AG20443 (cell line): ENCODE measurements at places on chromosomes 7 and 10.
A peak's percentile ranks its signal among the peaks of the same experiment; 100 is the strongest.

GRCh38 chr10:28595613-28596012 is 62.7 kb downstream of the WAC start:
- peak; percentile 35 for DNase-seq

- peak; percentile 88 for DNase-seq
Observed at GRCh38 chr10:103618575-103619423, 125.3 kb downstream of the NEURL1 start.

DNA sequence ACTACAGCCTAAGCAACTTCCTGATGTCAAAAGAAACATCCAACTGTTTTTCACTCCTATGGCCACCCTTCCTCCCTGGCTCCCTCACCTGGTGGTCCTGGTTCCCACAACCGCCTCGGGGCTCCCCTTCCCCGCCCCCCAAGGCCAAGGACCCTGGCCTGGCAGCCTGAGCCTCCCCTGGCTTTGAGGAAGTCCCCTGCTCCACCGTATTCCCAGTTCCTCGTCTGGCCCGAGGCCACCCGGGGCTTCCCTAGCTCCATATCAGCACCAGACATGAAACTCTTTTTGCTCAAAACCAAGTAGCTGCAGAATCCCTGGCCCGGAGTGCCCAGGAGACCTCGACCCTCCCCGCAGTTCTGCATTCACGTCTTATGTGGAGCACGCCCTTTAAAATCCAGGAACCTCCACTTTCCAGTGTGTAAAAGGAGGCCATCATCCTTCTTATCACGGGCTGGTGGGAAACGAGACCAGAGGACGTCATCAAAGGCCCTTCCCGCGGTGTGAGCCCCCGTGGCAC is 82.9 kb downstream of the PRKAG2 start:
- no peak for DNase-seq

DNA sequence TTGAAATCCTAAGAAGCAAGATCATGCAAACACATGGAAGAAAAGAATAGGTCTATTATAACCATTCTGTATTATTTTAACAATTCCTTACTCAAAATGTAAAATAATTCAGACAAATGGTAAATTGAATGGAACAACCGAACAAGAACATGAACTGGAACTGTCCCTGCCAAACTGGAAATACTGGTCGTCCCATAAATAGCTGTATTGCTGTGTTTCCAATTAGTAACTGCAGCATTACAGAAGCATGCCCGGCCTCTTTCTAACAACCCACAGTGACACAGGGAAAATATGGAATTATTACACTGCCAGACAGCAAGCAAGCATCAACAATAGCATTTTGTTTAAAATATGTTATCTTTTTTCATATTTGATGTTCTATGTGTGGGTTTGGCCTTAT is 1138.5 kb upstream of the PHF14 start:
- DNase-seq: no peak

DNA sequence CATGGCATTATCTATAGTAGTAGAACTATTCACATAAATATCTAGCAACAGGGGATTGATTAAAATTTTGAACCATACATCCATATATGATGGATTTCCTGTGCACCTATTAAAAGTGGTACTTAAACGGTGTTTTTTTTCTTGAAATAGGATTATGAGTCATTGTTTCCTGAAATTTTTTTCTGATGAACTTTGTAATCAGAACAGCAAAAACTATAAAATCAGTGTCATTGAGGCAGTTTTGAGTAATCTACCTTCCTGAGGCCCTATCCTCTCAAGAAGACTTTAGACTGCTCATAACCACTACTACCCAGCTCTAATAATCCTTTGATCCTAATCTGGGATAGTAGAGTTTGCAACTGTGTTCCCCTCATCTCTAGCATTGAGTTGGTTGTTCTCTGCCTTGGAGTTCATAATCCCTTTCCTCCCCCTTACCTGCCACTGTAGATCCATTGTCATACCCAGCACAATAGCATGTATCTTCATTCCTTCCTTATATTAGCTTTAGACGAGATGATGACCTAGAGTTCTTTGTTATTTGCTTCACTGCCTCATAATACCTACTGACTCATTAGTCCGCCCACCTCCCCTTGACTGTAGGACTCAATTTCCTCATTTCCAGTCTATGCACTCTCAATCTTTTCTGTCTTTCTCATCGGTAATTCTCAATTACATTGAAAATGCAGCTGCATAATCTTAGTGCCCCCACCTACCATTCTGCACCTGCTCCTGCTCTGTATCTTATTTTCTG is 133.4 kb downstream of the LRRC4 start:
- no peak for DNase-seq

GRCh38 chr10:47136866-47137265 is 163.1 kb upstream of the GDF10 start:
- peak; percentile 53 for DNase-seq

GRCh38 chr10:114408112-114408967 is 4.0 kb upstream of the AFAP1L2 start:
- DNase-seq: no peak

DNA sequence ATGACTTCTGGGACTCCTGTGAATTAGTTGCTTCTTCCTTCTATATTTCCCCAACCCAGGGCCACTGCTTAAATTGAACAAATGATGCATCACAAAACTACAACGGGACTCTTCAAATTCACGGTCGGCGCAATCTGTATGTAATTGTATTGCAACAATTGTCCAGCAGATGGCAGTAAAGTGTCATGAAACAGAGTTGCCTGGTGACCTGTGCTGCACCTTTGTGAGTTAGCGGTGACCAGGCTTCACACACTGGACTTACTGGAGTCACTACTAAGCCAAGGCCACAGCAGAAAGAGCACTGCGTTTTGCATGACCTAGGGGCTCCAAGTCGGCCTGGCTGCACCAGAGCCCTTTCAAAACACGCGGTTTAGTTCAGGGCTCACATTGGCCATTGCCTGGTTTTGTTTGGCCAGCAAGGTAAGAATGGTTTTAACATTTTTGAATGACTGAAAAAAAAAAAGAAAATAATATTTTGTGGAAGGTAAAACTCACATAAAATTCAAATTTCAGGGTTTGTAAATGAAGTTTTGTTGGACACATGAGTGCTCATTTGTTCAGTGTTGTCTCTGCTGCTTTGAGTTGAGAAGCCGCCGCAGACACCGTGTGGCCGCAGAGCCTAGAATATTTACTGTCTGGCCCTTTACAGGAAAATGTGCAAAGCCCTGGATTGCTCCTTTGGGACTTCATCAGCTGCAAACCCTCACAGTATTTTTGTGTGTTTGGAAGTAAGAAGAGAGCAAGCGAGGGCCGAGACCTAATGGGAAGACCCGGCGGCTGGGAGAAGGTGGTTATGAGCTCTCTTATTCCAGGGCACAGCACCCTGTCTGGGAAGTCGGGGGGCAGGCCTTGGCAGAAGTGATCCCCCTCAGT is 23.2 kb upstream of the ZNF32 start:
- peak; percentile 82 for DNase-seq

DNA sequence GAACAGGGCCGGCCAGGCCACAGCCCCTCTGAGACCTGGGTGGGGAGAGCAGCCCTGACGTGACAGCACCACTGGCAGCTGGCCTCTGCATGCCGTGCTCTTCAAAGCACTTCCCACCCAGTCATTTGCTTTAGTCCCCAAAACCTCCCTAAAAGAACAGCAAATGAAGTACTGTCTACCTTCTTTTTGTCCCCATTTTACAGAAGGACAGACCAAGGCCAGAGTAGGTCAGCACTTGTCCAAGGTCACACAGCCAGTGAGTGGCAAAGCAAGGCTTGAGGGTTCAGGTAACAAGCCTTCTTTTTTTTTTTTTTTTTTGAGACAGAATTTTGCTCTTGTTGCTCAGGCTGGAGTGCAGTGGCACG is 15.1 kb downstream of the ATP6V1F start:
- no peak for DNase-seq

GRCh38 chr10:110357252-110357780 is 52.6 kb upstream of the SMNDC1 start:
- DNase-seq: peak; percentile 92

DNA sequence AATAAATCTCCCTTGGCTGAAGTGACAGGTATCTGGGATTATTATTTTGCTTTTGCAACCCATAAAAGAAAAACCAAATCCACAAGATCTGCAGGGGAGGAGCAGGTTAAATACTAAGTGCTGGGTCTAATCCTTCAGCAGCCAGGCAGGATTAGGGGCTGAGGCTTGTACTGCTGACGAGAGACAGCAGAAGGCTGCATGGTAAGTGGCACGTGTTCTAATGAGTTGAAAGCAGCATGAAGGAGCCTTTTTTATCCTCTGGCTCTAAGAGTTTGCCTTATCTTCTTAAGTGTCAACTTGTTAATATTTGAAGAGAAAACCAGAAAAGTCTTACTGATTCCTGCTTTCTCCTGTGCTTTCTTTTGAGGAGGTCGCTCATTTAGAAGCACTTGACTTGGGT is 50.0 kb downstream of the LYZL2 start:
- DNase-seq: no peak

- no peak for DNase-seq
Observed at GRCh38 chr7:134014935-134015334, 112.2 kb upstream of the LRGUK start.

DNA sequence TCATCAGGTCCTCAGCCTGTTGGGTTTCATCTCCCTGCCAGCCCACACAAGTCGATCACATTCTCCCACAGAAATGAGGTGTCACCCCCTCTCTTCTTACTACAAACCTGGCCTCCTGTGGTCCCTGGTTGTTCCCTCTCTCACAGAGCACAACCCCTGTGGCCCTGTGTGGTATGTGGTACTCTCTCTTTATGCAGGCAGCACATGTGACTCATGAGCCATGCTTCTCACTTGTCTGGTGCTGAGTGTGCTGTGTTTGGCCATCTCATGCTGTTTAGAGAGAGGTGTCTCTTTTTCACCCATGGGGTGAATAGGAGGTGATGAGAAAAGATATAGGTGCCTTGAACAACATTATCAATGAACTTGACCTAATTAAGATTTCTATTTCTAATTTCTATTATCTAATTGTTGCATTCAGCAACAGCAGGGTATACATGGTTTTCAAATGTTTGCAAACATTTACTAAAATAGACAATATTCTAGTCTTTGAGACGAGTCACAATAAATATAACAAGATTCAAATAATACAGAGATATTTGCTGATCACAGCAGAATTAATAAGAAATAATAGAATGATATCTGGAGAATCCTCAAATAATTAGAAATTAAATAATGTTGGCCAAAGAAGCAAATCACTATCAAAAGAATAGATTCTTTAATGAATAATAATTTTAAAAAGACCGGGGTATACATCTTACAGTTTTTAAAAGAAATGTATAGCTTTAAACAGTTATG is 633.8 kb upstream of the IGFBP3 start:
- DNase-seq: peak; percentile 43

DNA sequence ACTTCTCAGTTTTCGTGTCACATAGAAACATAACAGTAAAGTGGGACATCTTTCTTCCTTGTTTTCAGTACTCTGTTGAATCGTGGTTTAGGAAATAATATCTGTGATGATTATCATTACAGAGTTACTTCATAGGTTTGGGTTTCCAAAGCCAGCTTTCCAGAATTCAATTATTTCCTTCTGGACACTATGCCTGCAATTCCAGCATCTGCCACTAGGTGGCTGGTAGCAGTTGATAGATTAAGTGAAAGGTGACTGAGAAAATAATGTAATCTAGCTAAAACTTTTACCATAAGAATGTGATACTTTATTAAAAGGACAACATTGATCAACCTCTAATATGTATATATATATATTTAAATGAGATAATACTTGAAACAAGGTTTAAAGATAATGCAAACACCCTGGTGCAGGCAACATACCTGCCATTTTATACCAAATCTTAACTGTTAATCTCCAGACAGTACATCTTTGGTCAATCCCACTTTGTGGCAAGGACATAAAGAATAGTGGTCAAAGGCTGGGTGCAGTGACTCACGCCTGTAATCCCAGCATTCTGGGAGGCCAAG is 102.6 kb downstream of the SH3PXD2A start:
- DNase-seq: no peak

GRCh38 chr10:20237586-20237985 is 421.4 kb downstream of the PLXDC2 start:
- DNase-seq: no peak

GRCh38 chr7:7569081-7569527 is 2.4 kb downstream of the MIOS start:
- DNase-seq: no peak
